ENCODE measurements at places on chromosomes 2 and 18.
A peak's percentile ranks its signal among the peaks of the same experiment; 100 is the strongest.

GRCh38 chr2:229832510-229832898 lies 89.3 kb downstream of the TRIP12 start:
- DNase-seq = no peak
- H3K27me3 ChIP-seq = no peaks in the 10 kb centered on the region
- no peaks in the 10 kb centered on the region for H3K4me1 ChIP-seq
- H3K4me3 ChIP-seq = no peak overlapping the region
- no peak overlapping the region for H3K27ac ChIP-seq

DNA sequence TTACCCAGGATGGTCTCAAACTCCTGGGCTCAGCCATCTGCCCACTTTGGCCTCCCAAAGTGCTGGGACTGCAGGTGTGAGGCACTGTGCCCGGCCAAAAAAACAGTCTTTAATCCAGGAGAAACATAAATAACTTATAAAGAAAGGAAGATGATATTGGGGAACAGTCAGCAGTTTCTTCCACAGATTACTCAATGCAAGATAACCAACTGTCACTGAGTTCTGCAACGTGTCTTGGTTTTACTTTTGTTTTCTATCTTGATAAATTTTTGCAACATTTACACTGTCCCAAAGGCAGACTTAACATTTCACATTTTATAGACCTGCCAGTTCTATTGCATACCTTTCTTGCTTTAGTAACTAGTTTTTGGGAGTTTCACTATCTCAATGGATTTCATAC lies 71.1 kb downstream of the ANKRD44 start:
- no peaks in the 10 kb centered on the region for H3K27me3 ChIP-seq
- H3K27ac ChIP-seq = no peak overlapping the region
- no peaks in the 10 kb centered on the region for H3K4me1 ChIP-seq
- H3K4me3 ChIP-seq = no peak overlapping the region

- no peaks in the 10 kb centered on the region for H3K36me3 ChIP-seq
- H3K4me3 ChIP-seq = no peak overlapping the region
- H3K27me3 ChIP-seq = no peaks in the 10 kb centered on the region
- H3K4me1 ChIP-seq = no peaks in the 10 kb centered on the region
- H3K27ac ChIP-seq = no peak overlapping the region
- DNase-seq = no peak
Measured at GRCh38 chr2:40304340-40304739, 147.6 kb downstream of the SLC8A1 start.

DNA sequence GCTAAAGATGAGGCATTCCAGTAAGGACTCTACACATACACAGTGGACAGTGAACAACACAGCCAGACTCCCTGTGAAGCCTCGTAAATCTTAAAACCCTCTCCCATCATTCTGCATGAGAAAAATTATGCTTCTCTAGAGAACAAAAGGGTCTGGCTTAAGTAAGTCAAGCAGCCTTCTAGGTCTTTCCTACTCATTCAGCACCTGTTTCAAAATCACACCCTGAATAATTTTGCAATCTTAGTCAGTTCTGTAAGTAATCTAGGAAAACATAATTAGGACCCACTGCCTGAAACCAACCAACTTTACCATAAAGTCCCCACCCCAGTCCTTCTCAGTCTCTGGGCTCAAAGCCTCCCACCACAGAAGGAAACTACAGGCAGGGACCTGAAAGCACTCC lies 19.7 kb downstream of the IAH1 start:
- no peak overlapping the region for H3K27ac ChIP-seq
- H3K27me3 ChIP-seq = no peaks in the 10 kb centered on the region
- H3K4me1 ChIP-seq = no peaks in the 10 kb centered on the region
- H3K36me3 ChIP-seq = peaks cover 23% of the 10 kb centered on the region
- DNase-seq = no peak

- no peaks in the 10 kb centered on the region for H3K27me3 ChIP-seq
- H3K4me3 ChIP-seq = no peak overlapping the region
- no peaks in the 10 kb centered on the region for H3K36me3 ChIP-seq
- no peak for DNase-seq
Measured at GRCh38 chr2:208046686-208047085, 21.4 kb upstream of the PLEKHM3 start.

- no peak overlapping the region for H3K4me3 ChIP-seq
- no peak overlapping the region for H3K27ac ChIP-seq
- no peak for DNase-seq
- H3K27me3 ChIP-seq = no peaks in the 10 kb centered on the region
- no peaks in the 10 kb centered on the region for H3K4me1 ChIP-seq
Measured at GRCh38 chr2:130916438-130916705, 79.7 kb downstream of the ARHGEF4 start.

- H3K27me3 ChIP-seq = no peaks in the 10 kb centered on the region
- H3K27ac ChIP-seq = no peak overlapping the region
- H3K36me3 ChIP-seq = no peaks in the 10 kb centered on the region
- no peak overlapping the region for H3K4me3 ChIP-seq
- no peaks in the 10 kb centered on the region for H3K4me1 ChIP-seq
Measured at GRCh38 chr2:214029190-214029589, 381.7 kb upstream of the VWC2L start.

DNA sequence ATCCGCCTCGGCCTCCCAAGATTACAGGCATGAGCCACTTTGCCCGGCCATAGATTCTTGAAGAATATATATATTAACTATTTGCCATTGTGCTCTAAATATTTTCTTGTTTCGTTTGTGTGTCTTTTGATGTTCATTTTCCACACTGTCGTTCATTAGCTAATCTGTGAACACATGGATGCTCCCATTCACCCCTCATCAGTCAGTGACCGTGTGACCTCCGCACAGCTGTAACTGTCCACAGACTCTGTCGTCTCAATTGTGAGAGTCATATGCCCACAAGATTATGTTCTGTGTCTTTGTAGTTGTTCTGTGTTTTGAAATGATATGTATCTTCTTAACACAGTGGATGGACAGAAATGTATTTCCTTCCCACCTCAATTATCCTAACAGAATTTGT lies 29.6 kb downstream of the RAMP1 start:
- no peak overlapping the region for H3K27ac ChIP-seq
- no peak overlapping the region for H3K4me3 ChIP-seq
- DNase-seq = no peak
- no peaks in the 10 kb centered on the region for H3K36me3 ChIP-seq
- H3K27me3 ChIP-seq = no peaks in the 10 kb centered on the region

DNA sequence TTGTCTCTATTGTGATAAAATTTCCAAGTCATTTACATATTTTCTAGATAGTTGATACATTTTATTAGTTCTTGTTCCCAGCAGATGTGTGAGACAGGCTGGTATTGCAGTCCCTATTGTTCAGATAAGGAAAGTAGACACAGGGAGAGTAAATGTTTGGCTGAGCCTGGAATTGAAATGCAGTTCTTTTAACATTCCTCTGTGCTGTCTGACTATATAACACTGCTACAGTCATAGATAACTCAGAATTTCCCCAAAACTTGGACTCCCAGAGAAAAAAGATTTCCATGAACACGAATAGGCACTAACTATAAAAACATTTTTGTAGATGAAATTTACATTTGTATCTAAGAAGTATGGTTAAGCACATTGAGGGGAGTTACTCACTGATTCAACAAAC lies 71.4 kb downstream of the PLCL1 start:
- no peak overlapping the region for H3K27ac ChIP-seq
- no peaks in the 10 kb centered on the region for H3K27me3 ChIP-seq
- DNase-seq = no peak
- no peaks in the 10 kb centered on the region for H3K36me3 ChIP-seq
- H3K4me1 ChIP-seq = peaks cover 3% of the 10 kb centered on the region

GRCh38 chr2:176158855-176159662 lies 2.0 kb downstream of the HOXD3 start:
- peaks cover 98% of the 10 kb centered on the region for H3K27me3 ChIP-seq
- no peaks in the 10 kb centered on the region for H3K36me3 ChIP-seq
- H3K27ac ChIP-seq = no peak overlapping the region
- DNase-seq = no peak

DNA sequence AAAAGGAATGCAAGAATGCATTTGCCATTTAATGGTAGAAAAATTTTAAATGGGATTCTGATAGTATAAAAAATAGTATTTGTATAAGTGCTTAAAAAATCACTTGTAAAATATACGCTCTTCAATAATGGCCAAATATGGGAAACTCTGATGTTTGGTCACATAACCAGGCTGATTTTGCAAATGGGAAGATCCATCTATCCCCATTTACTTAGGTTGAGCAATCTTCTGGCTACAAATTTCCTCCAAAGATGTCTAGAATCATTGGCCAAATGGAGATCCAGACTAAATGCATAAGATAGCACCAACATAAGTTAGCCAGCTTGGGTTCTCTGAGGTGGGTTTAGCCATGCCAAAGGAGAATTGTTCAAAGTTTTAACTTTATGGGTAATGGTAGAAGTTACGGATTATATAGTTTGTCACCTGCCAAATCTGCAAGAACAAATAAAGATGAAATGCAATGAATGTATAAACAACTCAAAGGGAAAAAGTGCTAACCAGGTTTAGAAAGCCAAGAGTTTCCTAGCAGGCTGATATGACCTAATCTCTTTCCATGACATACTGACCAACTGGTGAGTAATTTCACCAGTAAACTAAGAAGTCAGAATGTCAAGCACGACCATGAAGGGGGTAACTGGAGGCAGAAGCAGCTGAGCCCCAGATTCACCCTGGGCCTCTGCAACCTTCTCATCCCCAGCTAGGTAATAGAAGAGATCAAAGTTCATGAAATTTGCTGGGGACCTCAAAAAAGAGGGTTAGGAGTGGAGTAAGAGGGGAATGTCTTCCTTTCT lies 10.0 kb downstream of the RHOB start:
- H3K27ac ChIP-seq = no peak overlapping the region
- no peak for DNase-seq
- H3K4me3 ChIP-seq = no peak overlapping the region
- H3K36me3 ChIP-seq = no peaks in the 10 kb centered on the region

DNA sequence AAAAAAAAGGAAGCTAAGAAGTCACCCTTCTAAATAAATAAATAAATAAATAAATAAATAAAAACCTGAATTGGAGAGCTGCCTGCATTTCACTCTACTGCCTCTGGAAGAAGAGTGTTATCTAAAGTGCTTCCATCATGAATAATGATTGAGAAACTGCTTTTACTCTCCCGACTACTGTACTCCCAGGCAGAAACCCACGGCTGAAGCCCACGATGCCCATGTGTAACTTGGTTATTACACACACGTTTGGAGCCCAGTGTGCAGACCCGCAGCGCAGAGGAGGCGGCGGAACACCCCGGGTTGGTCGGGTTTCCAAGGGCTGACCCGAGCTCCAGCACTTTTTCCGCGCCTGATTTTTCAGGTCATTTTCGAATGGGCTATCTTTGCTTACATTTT lies 697 bp upstream of the SPATS2L start:
- no peaks in the 10 kb centered on the region for H3K36me3 ChIP-seq
- peaks cover 12% of the 10 kb centered on the region for H3K4me1 ChIP-seq
- H3K27ac ChIP-seq = peak overlapping the region; percentile 81
- H3K27me3 ChIP-seq = no peaks in the 10 kb centered on the region
- peak overlapping the region; percentile 76 for H3K4me3 ChIP-seq
- DNase-seq = peak; percentile 62

Measured in H1 (cell line).